ENCODE measurements at places on chromosomes 1 and 21. TPM values are rescaled to one million over a fixed set of nuclear protein-coding genes. Genes with fewer than 3 reads are reported as not detected.

DNA sequence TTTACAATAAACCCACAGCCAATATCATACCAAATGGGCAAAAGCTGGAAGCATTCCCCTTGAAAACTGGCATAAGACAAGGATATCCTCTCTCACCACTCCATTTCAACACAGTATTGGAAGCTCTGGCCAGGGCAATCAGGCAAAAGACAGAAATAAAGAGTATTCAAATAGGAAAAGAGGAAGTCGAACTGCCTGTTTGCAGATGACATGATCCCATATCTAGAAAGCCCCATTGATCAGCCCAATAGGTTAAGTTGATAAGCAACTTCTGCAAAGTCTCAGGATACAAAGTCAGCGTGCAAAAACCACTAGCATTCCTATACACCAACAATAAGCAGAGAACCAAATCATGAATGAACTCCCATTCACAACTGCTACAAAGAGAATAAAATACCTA lies 235.5 kb downstream of the DPYD start:
- DNase-seq: no peak
- H3K27ac ChIP-seq: no peak overlapping the region
- no peaks in the 10 kb centered on the region for H3K4me1 ChIP-seq
- no peak overlapping the region for H3K4me3 ChIP-seq

- peaks cover 71% of the 10 kb centered on the region for H3K36me3 ChIP-seq
- H3K4me1 ChIP-seq: peaks cover 78% of the 10 kb centered on the region
- no peaks in the 10 kb centered on the region for H3K27me3 ChIP-seq
- H3K27ac ChIP-seq: peak overlapping the region; percentile 55
- H3K4me3 ChIP-seq: no peak overlapping the region
Observed at GRCh38 chr1:150619576-150620509, 9.6 kb downstream of the ENSA start.

DNA sequence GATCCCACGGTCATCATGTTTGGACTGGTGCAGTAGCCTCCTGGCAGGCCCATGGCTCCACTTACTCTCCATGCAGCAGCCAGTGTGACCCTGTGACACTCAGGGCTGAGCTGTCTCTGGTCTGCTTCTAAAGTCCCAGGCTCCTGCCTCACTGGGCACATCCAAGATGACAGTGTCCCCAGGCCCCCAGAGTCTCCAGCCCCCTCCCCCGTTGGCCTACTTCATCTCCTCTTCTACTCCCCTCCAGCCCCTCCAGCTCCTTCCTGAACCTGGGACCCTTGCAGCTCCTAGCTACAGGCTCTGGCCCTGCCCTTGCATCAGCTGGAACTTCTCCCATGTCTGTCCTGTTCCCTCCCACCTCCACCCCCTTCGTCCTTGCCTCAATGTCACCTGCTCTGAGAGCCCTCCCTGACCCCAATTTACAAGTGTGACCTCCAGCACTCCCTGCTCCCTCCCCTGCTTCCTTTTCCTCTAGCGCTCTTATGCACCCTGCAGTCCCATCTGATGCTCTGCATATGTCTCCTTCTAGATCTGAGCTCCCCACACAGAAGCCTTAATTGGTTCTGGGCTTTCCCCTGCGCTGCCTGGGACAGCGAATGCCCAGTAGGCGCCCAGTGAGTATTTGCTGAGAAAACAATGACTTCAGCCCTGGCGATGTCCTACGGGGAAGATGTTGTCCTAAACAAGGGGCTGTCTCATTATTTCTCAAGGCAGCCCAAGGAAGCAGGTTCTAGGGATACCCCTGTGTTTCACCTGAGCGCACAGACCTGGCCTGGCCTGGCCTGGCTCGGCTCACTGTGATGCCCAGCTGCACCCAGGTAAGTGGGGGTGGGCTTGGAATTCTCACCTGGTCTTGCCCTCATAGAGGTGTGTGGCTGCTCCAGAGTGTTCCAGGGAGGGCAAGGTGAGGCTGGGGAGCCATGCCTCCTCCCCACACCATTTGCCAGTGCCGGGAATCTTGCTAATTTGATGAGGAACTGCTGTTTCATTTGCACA lies 600.6 kb downstream of the PTPRU start:
- H3K36me3 ChIP-seq: no peaks in the 10 kb centered on the region
- no peaks in the 10 kb centered on the region for H3K4me1 ChIP-seq
- peaks cover 7% of the 10 kb centered on the region for H3K27me3 ChIP-seq
- no peak overlapping the region for H3K4me3 ChIP-seq

- no peaks in the 10 kb centered on the region for H3K36me3 ChIP-seq
- no peaks in the 10 kb centered on the region for H3K27me3 ChIP-seq
- no peaks in the 10 kb centered on the region for H3K4me1 ChIP-seq
- H3K27ac ChIP-seq: no peak overlapping the region
- no peak for DNase-seq
Observed at GRCh38 chr1:98336472-98337083, 324.9 kb upstream of the SNX7 start.

DNA sequence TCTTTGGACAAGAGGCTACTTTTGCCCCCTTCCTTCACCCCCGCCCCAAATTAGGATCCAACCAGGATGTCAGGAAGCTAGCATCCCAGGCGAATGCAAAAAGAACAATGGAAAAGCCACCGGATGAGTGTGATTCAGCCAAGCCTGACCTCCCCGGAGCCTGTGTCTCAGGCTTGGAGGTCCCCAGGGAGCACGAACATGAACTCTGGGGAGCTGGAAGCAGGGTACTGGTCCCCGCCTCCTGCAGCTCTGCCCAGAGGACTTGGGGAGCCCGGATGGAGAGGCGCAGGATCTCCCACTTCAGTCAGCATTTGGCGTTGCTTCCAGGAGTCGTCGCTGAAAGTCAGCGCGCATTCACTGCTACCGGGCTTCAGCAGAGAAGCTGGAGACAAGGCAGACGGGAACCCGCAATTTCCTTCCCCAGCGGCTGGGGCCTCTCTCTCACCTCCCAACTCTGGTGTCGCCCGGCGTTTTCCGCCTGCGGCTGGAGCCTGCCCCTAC lies 1.8 kb upstream of the TBX15 start:
- H3K36me3 ChIP-seq: peaks cover 23% of the 10 kb centered on the region
- H3K4me1 ChIP-seq: peaks cover 18% of the 10 kb centered on the region
- H3K27me3 ChIP-seq: peaks cover 82% of the 10 kb centered on the region
- H3K27ac ChIP-seq: no peak overlapping the region
- DNase-seq: no peak

- H3K27ac ChIP-seq: peak overlapping the region; percentile 79
- DNase-seq: no peak
- H3K4me1 ChIP-seq: peaks cover 60% of the 10 kb centered on the region
Observed at GRCh38 chr1:23592209-23592892, 33.0 kb upstream of the ID3 start.

The METTL13 gene
- 49.8 TPM for total RNA-seq

GRCh38 chr1:153465811-153466636 lies 5.6 kb upstream of the S100A7 start:
- no peak overlapping the region for H3K27ac ChIP-seq
- H3K4me1 ChIP-seq: no peaks in the 10 kb centered on the region
- peak; percentile 77 for DNase-seq
- H3K36me3 ChIP-seq: no peaks in the 10 kb centered on the region

DNA sequence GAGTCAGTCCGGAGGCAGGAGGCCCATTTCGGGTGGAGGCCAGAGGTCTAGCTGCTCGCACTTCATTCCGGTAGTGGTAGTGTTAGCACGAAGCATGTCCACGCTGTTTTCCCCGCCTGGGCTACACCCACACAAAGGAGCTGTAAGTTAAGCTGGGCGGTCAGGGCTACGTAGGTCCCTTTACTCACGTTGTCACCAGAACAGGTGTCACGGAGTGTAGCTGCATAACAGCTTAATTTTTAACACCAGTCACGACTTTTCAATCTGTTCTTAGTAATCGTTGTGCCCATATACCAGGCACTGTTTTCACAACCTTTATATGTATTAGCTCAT lies 15.6 kb downstream of the HLX start:
- H3K27ac ChIP-seq: no peak overlapping the region
- no peaks in the 10 kb centered on the region for H3K36me3 ChIP-seq
- H3K27me3 ChIP-seq: peaks cover 50% of the 10 kb centered on the region

DNA sequence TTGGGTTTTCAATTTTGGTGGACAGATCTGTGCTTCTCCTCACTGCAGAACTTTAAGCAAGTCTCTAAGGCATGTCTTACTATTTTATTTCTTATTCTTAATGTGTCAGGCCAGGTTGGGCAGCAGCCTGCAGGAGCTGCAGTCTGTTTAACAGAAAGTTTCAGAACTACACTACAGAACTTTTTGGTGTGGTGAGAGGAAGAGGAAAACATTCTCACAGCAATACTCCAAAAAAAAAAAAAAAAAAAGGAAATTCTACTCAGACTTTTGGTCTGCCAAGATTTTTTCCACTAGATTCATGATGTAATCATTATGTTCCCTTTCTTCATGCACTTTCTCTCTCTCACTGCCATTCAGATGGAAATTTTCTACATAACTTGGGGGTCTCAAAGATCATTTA lies 255.2 kb downstream of the COL11A1 start:
- H3K27ac ChIP-seq: no peak overlapping the region
- no peaks in the 10 kb centered on the region for H3K36me3 ChIP-seq
- H3K27me3 ChIP-seq: no peaks in the 10 kb centered on the region
- DNase-seq: no peak

The RSBN1 gene
- 18.5 TPM for total RNA-seq

The CELA3B gene
- not detected for total RNA-seq

Data from activated CD4-positive, alpha-beta memory T cell treated with anti-CD3 and anti-CD28 coated beads for 36 hours (primary cell).